ENCODE measurements at places on chromosomes 4 and X. TPM values are rescaled to one million over a fixed set of nuclear protein-coding genes. Genes with fewer than 3 reads are reported as not detected.

DNA sequence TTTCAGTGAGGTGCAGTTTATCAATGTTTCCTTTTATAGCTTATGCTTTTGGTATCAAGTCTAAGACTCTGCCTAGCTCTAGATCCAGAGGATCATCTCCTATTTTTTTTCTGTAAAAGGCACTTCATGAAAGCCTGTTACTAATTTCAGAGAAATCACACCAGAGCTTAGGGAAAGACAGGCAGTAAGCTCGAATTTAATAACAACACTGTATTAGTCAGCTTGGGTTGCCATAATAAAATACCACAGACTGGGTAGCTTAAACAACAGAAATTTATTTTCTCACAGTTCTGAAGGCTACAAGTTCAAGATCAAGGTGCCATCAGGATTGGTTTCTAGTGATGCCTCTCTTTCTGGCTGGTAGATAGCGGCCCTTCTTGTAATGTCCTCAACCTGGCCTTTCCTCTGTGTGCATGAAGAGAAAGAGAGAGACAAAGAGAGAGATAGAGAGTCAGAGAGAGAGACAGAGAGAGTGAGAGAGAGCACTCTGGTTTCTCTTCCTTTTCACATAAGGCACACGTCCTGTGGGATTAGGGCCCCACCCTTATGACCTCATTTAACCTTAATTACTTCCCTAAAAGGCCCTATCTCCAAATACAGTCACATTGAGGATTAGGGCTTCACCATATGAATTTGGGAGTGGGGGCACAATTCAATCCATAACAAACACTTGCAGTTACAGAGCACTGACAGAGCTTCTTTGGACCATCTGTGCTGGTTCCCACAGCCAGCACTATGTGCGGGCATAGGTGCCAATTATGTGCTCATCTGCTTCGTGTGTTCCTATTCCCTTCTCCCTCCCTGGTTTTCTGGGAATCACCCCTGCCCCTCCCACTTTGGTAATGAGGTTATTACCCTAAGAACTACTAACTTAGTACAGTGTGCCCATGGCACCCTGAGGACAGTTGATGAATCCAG is 114.8 kb upstream of the MED14 start:
- no peaks in the 10 kb centered on the region for H3K4me1 ChIP-seq
- no peak for DNase-seq
- H3K27me3 ChIP-seq, result no peaks in the 10 kb centered on the region

RNF175 gene
- not detected for total RNA-seq

- H3K27ac ChIP-seq, result no peak overlapping the region
- no peaks in the 10 kb centered on the region for H3K36me3 ChIP-seq
- no peaks in the 10 kb centered on the region for H3K27me3 ChIP-seq
- H3K4me1 ChIP-seq, result no peaks in the 10 kb centered on the region
- no peak overlapping the region for H3K4me3 ChIP-seq
- no peak for DNase-seq
These were observed 83.1 kb upstream of the GYPA start for GRCh38 chr4:144223661-144224060.

ASB12 gene
- not detected for total RNA-seq

DNA sequence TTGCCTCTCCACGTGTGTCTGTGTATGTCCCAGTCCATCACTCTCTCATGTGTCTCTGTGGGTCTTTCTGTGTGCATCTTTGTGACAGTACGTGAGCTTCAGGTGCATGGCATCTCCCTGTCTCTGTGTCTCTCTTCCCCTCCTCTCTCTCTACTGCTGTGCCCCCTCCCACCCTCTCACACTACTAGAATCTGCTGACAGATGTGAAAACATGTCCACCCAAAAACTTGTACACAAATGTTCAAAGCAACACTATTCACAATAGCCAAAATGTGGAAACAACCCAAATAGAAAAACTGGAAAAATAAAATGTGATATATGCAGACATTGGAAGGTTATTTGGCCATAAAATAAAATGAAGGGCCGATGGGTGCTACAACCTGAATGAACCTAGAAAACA is 10.0 kb downstream of the EVC start:
- no peak overlapping the region for H3K27ac ChIP-seq
- DNase-seq, result no peak
- H3K36me3 ChIP-seq, result no peaks in the 10 kb centered on the region

DNA sequence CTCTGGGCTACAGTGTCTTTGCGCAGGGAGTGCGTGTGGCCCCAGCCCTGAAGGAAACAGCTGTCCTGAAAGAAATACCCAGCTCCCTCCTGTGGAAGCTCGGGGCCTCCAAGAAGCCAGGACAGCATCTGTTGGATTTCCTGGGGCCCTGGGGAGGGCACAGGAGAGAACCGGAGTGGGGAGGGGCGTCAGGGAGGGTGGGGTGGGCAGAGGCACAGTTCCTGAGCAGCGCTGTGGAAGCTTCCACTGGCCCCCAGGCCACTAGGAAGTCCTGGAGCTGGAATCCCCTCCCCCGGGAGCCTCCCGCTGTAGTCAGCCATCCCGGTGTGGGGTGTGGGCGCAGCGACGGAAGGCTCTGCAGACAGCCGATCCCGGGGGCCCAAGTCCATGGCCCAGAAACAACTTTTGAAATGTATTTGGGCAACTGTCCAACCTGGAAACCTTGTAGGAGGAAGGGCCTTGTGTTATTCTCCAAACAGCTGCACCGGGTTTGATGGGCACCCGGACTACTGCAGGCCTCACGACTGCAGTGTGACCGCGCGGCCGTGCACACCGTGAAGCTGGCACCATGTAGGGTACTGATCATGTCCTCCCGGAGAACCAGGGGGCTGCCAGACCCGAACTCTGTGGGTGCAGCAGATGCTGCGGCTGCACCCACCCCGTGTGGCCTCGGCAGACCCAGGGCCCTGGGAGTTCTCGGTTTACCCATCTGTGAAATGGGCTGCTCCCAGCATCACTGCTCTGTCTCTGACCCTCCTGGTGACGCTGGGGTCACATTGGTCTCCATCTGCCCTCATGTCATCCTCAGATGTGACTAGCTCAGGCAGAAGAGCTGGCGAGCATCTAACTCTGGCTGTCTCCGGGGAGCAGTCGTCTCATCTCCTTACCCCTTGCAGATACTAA is 68.5 kb upstream of the HMX1 start:
- no peaks in the 10 kb centered on the region for H3K27me3 ChIP-seq
- H3K27ac ChIP-seq, result no peak overlapping the region
- no peaks in the 10 kb centered on the region for H3K4me1 ChIP-seq
- no peak overlapping the region for H3K4me3 ChIP-seq
- DNase-seq, result no peak

- H3K27ac ChIP-seq, result no peak overlapping the region
- no peaks in the 10 kb centered on the region for H3K36me3 ChIP-seq
- no peaks in the 10 kb centered on the region for H3K27me3 ChIP-seq
- no peaks in the 10 kb centered on the region for H3K4me1 ChIP-seq
- DNase-seq, result no peak
- no peak overlapping the region for H3K4me3 ChIP-seq
These were observed 240.1 kb upstream of the PPP1R2C start for GRCh38 chrX:43018031-43018430.

PLAC1 gene
- 0.34 TPM for total RNA-seq

XAGE1A gene
- not detected for total RNA-seq

MAPK10 gene
- total RNA-seq, result 0.52 TPM

CXCL10 gene
- not detected for total RNA-seq

DUX4 gene
- total RNA-seq, result not detected

DCHS2 gene
- total RNA-seq, result 0.05 TPM

SCRG1 gene
- not detected for total RNA-seq

DNA sequence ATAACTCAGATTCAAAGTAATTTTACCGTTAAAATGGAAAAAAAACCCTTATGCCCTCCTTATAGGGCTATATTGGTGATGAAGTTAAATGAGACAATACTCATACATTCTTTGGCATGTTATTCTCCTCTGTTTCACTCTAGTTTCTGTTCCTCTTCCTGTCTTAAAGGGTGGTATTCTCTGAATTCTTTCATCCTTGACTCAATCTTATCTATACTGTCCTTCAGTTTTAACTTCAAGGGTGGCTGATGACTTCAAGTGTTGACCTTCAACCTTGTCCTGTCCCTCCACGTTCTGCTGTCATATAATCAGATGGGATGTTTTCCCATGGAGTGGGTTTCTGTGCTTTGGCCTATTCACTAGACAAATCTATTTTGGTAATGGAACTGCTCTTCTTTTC is 44.0 kb downstream of the ZNF518B start:
- no peak overlapping the region for H3K4me3 ChIP-seq
- H3K27ac ChIP-seq, result no peak overlapping the region
- no peak for DNase-seq
- no peaks in the 10 kb centered on the region for H3K36me3 ChIP-seq
- H3K4me1 ChIP-seq, result peaks cover 9% of the 10 kb centered on the region

LRP2BP gene
- 2.9 TPM for total RNA-seq

DNA sequence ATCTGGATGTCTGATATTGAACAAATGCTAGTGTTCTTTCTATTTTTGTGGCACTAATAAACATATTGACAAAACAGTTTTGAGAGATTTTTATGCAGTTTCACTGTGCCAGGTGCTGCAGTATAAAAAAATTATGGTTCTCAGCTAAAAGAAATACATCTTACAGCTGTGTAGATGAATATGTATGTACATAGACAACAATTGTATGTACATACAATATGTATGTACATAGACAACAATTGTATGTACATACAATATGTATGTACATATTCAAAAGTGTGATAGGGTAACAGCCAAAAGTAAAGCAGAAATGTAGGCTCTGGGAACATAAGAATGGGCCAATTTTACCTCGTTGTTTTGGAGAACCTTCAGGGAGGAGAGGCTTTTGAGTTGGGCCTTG is 390.0 kb upstream of the RPS6KA3 start:
- no peak overlapping the region for H3K27ac ChIP-seq
- no peak for DNase-seq
- H3K4me1 ChIP-seq, result no peaks in the 10 kb centered on the region
- H3K27me3 ChIP-seq, result no peaks in the 10 kb centered on the region

- no peak overlapping the region for H3K4me3 ChIP-seq
- no peaks in the 10 kb centered on the region for H3K4me1 ChIP-seq
- H3K36me3 ChIP-seq, result no peaks in the 10 kb centered on the region
- no peaks in the 10 kb centered on the region for H3K27me3 ChIP-seq
- no peak for DNase-seq
- H3K27ac ChIP-seq, result no peak overlapping the region
These were observed 105.7 kb downstream of the FRAS1 start for GRCh38 chr4:78162821-78163220.

GRCh38 chrX:108584617-108585211 is 145.1 kb downstream of the COL4A5 start:
- H3K4me3 ChIP-seq, result no peak overlapping the region
- H3K4me1 ChIP-seq, result no peaks in the 10 kb centered on the region
- H3K27me3 ChIP-seq, result no peaks in the 10 kb centered on the region
- DNase-seq, result peak; percentile 4
- H3K36me3 ChIP-seq, result no peaks in the 10 kb centered on the region

DNA sequence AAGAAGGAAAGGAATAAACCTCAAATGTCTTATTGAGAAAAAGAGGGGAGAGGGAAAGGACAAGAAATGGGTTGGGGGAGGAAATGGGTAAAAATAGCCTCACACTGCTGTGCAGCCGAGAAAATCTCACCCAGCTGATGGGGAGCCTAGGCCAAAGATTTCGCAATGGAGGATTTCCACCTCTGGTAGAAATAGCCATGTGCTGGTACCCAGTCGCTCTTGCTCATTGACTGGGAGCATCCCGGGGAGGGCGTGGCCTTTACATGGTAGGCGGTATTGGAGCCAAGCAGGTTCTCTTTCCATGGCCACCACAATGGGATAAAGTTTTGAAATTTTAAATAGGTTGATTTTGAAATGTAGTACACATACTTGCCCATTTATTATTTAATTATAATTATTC is 255.1 kb upstream of the LDB2 start:
- no peak overlapping the region for H3K4me3 ChIP-seq
- no peak overlapping the region for H3K27ac ChIP-seq
- H3K27me3 ChIP-seq, result no peaks in the 10 kb centered on the region
- no peaks in the 10 kb centered on the region for H3K4me1 ChIP-seq
- DNase-seq, result no peak

DNA sequence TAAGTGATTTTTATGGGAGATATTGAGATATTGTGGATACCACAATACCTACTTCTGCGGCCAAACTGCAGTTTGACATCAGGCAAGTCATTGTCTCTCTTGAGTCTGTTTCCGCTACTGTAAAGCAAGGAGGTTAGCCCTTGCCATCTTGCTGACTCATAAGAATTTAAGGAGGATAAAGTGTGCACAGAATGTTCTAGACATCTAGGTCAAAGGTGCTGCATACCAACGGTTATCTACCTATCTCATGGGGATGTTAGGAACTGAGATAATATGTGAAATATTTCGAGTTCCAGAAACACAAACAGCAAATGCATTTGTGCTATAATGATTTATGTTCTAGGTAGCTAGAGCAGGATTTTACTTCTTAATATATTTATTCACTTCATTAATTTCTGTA is 211.5 kb upstream of the NR3C2 start:
- H3K27ac ChIP-seq, result no peak overlapping the region
- H3K4me1 ChIP-seq, result no peaks in the 10 kb centered on the region
- H3K4me3 ChIP-seq, result no peak overlapping the region
- H3K27me3 ChIP-seq, result no peaks in the 10 kb centered on the region

DNA sequence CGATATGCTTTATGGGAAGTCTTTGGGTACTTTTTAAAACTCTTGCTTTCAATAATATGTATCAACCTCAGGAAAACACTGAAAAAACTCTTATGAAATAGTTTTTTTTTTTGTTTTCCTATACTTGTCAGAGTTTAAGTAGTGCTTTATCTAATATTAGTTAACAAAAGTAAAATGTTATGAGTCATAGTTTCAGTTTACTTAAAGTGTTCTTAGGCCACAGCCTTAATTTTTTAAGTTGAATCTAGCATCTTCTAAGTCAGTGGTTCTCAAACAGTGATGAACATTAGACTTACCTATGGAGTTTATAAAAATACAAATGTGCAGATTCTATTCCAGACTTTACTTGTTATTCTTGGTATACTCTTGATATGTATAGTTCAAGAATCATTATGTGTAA is 26.3 kb upstream of the ADGRL3 start:
- H3K36me3 ChIP-seq, result no peaks in the 10 kb centered on the region
- no peaks in the 10 kb centered on the region for H3K27me3 ChIP-seq
- no peak for DNase-seq
- no peaks in the 10 kb centered on the region for H3K4me1 ChIP-seq

DNA sequence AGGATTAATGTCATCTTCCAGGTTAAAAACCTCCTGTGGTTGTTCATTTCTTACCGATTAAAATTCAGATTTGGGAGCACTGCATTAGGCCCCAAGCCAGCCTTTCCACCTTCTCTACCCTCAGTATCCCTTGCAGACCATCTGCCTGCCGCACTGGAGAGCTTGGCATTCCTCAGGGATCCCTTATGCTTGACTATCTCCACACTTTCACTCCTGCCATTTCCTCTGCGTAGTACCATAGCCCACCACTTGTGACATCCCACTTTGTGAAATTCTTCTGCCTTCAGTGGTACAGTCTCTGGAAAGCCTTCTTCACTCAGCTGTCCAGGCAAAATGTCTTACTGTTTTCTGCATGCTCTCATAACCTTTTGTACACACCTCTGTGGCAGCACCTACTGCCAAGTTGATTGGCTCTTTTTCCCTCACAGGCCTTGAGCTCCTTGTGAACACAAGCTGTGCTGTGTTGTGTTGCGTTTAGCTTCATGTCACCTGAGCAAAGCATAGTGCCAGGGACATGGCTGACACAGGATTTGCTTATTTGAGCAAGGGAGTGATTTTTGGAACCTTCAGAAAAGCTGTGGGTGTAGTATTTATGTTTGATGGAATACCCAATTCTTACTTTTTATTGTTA is 156.4 kb downstream of the ARX start:
- no peaks in the 10 kb centered on the region for H3K36me3 ChIP-seq
- H3K4me3 ChIP-seq, result no peak overlapping the region
- no peak for DNase-seq

All from HCT116 (cell line).